ENCODE measurements at places on chromosomes 2 and 18. TPM values are rescaled to one million over a fixed set of nuclear protein-coding genes. Genes with fewer than 3 reads are reported as not detected.

Gene HOXD13
- 0.10 TPM for polyA plus RNA-seq

Gene HK2
- 12.5 TPM for polyA plus RNA-seq

Gene MSH2
- polyA plus RNA-seq = 64.6 TPM

Gene CWC22
- polyA plus RNA-seq = 42.4 TPM

DNA sequence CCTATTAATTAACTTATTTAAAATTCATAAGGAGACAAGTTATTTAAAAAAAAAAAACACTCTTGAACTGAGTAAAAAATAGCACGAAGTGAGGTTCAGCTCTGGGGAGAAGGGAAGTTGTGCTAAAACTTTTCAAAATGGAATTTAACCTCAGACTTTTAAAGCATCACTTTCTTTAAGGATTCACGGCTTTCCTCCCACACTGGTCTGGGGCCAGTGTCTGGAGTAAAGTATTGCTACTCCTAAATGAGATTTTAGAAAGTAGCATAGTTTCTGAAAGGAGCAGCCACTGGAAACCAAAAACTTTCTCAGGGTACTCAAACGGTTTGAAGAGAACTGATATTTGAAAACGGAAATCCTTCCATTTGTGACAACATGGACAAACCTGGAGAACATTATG is 97.7 kb upstream of the CYP1B1 start:
- no peak for DNase-seq

- no peak for DNase-seq
These were observed 23.0 kb downstream of the FAM237A start for GRCh38 chr2:206665251-206665650.

GRCh38 chr2:148430101-148430500 is 214.4 kb upstream of the EPC2 start:
- DNase-seq = no peak

DNA sequence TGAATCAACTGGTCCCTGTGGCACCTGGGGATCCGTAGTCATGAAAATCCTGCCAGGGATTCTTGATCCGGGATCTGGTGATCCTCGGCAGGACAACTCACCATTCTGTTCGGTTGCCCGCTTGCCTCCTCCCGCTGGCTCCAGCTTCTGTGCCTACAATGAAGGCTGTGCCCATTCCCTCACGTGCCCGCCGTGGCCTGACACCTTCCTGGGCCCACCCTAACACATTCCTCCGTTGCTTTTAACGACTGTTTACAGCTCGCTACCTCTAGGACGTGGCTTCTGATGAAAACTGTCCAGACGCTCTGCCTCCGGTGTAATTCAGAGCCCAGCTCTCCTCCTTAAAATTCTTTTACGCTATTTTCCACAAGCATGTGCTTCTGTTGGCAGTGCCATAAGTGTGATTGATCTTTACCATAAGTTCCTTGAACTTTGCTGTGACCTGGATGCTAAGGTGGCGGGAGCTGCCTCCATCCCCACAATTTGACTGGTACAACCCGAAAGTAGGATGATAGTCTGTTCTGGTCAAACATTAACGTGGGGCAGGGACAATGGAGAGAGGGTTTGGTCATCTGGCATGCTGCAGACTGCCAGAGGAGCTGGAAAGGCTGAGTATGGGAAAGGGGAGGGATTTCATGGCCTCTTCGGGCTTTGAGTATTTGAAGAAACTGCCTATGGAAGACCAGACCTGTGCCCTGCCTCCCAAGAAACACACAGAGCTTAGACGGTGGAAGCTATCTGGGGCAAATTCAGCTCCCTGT is 206.8 kb upstream of the TNP1 start:
- no peak for DNase-seq

DNA sequence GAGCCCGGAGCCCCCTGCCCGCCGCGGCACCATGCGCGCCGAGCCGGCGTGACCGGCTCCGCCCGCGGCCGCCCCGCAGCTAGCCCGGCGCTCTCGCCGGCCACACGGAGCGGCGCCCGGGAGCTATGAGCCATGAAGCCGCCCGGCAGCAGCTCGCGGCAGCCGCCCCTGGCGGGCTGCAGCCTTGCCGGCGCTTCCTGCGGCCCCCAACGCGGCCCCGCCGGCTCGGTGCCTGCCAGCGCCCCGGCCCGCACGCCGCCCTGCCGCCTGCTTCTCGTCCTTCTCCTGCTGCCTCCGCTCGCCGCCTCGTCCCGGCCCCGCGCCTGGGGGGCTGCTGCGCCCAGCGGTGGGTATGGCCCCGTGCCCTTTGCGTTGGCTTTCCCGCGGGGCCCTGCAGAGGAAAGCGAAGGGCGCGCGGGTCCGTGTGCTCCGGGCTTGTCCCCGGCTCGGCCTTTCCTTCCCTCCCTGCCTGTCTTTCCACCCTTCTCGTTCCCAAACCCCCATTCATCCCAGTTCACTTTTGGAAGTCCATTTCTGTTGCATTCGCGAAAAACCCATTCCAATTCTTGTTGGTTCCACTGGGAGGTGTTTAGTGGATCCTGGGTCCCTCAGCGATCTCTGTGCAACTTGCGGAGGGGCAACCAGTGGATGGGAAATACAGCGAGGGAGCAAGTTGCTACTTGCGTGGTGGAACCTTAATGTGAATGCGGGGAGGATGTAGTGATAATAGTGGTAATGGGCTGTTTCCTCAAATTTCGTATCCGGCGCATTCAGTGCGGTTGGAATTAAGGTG is 599 bp downstream of the ADAM23 start:
- peak; percentile 12 for DNase-seq

GRCh38 chr2:96526615-96527285 is 9.8 kb upstream of the ARID5A start:
- DNase-seq = no peak

DNA sequence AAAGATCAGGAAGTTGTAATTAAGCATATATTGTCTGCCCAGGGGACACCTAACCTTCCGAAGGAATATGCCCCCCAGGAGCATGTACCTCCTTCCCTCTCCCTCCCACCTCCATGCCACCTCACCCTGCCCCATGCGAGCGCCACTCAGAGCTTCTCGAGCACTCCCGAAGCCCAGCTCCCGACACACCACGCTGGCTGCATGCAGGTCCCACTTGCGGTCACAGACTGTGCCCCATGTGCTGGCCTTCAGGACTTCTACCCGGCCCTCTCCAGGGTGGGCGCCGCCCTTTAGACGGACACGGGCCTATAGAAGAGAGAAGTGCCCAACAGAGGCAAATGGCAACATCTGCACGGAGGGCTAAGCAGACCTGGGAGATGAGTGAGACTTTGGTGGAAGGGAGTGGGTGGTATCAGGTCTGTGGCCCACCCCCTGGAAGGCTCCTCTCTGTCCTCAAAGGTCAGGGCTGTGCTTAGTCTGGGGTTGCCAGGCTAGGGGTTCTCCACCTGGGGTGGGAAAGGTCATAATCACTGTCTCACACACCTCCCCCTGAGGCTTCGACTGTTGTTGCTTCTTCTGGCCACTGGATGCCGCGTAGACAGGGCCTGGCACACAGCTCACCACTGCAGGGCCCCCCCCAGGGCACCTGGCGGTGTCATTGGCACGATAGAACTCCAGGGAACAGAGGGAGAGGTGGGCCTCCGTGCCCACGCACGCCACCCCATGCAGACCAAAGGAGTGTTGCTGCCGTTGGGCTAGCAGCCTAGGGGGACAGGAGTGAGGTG is 6.6 kb downstream of the HTRA2 start:
- DNase-seq = no peak

Measured in right renal pelvis (tissue), 4 donors.